ENCODE measurements at places on chromosomes 5 and 9. TPM values are rescaled to one million over a fixed set of nuclear protein-coding genes. Genes with fewer than 3 reads are reported as not detected.
A peak's percentile ranks its signal among the peaks of the same experiment; 100 is the strongest.

Gene CSF1R
- polyA plus RNA-seq: 24.9 TPM

Gene IGFBPL1
- polyA plus RNA-seq: 0.63 TPM

Gene NR5A1
- polyA plus RNA-seq: not detected

Gene GDNF
- 2.2 TPM for polyA plus RNA-seq

Gene NACC2
- polyA plus RNA-seq: 9.4 TPM

Gene HAVCR2
- polyA plus RNA-seq: 1.5 TPM

DNA sequence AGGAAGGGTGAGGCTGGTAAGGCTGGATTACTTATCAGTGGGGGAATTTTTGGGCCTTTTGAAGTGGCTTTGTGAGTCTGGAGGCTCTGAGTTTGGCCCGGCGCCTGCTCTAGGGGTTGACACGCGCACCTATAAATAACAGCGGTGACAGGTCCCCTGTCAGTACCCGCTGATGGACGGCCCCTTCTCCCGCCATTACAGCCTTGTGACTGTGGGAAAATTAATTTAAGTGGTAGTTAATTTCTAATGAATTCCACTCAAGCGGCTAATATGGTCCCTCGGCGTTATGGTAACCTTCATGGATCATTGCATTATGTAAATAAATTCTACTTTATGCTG is 16.5 kb downstream of the MRPL36 start:
- DNase-seq: no peak

DNA sequence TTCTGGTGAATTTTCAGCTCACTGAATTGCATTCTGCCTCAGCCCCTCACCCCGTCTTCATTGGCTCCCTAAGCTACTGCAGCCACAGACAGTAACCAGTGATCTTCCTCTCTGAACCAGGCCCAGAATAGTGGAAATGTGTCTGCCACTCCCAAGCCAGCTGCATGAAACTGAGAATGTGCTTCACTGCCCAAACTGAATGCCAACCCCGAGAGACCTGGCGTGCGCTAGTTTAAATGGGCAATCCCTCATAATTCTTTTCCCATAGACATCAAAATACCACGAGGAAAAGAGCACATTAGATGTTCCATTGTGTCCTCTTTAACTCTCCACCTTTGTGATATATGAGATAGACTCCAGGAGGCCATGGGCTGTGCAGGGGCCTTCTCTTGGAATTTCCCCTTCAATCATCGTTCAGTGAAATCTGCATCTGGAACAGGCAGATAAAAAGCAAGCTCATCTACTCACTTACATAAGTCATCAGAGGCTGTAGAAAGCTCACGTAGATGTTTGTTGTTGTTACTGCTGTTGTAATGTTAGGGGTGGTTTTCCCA is 320.2 kb downstream of the NFIB start:
- peak; percentile 40 for DNase-seq

DNA sequence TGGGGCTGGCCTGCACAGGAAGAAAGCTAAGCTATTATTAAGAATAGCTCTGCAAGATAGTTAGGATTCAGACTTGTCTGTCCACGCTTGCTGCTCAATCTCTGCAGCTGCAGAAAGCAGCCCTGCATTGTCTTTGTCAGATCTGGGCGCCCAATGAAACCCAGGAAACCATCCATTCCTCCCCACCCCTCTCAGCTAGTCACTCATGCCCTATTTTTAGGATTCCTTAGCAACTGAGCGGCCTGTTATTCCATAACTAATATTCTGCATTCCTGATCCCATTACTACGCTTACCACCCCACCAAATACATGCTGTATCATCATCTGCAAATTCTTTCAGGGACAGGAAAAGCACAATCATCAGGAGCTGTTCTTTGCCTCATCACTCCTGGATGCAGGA is 52.9 kb upstream of the APC start:
- DNase-seq: peak; percentile 89

- DNase-seq: no peak
These were observed 21.7 kb upstream of the GLIS3 start for GRCh38 chr9:4321554-4321953.

DNA sequence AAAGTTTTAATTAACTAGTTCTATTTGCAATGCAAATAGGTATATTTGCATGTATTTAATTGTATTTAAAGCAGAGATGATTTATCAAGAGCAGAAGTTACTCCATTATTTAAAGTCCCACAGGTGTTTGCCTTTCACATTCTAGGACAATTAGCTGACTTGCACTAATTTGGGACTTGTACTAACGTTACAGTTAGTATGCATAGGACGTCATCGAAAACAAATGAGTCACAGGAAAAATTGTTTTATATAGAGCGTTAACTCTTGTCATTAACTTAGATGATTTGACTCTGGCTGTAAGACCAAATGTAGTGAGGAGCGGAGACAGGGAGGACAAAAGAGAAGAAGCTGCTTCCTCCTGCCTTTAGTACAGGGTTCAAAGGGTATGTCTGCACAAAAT is 126.1 kb upstream of the IFNE start:
- DNase-seq: no peak

DNA sequence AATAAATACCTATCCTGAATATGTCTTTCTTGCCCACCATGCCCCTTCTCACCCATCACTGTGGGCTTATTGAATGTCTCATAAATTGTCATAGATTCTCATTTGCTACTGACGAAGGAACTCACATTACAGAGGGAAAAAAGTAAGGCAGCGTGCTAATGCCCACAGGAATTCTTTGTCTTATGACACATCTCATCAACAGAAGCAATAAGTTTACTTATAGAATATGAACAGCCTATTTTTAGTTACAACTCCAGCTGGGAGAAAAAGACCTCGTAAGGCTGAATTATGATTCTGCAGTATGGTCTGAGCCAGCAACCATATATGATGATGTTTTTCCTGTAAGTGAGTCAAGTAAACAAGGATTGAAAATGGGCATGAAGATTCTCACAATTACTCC is 22.4 kb upstream of the ATG10 start:
- DNase-seq: no peak

DNA sequence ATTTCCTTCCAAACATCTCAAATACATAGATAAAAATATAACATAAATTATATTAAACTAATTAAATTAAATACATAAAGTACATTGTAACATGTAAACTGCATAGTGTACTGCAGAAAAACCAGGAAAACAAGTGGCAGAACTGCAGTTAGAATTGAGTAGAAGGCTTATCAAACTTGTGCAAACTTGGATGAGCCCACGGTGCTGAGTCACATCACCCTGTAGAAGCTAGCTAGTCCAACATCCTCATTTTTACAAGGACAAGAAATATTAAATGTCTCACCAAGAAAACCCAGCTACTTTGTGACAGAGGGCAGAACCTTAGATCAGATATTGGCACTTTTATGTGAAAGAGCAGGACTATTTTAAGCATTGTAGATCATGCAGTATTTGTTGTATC is 807.9 kb upstream of the NUDT12 start:
- no peak for DNase-seq

DNA sequence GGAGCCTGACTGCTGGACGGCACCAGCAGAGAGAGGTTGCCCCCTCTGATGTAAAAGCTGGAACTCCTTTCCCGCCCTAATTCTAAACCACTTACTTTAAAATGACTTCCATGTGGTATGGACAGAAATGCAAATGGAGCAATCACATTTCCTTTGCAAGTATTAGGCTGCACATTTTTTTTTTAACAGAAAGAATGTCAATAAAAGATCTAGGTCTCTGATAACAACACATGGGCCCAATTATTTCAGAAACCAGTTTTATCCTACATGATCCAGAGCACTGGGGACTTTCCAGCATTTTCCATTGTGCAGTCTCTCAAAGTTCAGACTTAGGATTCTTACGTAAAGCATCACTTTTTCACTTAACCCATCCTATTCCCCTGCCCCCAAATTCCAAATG is 203.7 kb downstream of the NXNL2 start:
- peak; percentile 78 for DNase-seq

- no peak for DNase-seq
These were observed 56.5 kb downstream of the GPR107 start for GRCh38 chr9:130110166-130110565.

GRCh38 chr5:75200776-75201175 is 35.9 kb downstream of the ANKRD31 start:
- no peak for DNase-seq

GRCh38 chr9:135602789-135603481 is 36.4 kb downstream of the GLT6D1 start:
- no peak for DNase-seq

- DNase-seq: peak; percentile 38
These were observed 8.0 kb downstream of the ARL10 start for GRCh38 chr5:176373100-176373818.

DNA sequence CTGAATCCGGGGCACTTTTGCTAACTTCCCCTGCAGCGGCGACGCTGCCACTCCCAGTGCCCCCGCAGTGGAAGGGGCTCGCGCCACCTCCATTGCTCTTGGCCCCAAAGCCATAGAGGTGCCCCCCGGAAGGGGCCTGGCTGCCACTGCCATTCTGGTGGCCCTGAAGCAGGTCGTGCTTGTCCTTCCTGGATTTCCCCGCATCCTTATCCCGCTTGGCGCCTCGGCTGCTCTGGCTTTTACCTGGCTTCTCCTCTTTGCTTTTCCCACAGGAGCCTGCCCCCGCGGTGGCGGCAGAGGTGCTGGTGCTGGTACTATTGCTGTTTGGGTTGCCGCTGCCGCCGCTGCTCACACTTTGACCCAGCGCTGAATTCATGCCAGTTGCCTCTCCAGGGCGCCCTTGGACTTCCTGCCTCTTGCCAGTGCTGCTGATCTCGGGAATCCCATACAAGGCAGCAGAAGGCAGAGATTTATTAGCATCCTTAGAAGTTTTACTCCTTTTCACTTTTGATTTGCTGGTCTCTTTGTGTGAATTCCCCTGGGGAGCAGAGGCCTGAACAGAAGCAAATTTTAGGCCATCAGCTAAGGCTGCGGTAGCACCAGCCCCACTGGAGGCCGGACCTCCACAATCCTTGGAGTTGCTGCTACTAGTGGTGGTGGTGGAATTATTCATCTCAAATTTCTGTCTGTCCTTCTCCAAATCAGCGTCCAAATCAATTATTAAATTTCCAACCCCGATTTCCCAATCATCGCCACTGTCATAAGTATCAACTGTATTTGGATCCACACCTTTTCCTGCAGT is 2.1 kb downstream of the ZNF608 start:
- DNase-seq: peak; percentile 81
